Left hindlimb (tissue), 1 donor: ENCODE measurements at places on chromosomes 11 and 22.

DNA sequence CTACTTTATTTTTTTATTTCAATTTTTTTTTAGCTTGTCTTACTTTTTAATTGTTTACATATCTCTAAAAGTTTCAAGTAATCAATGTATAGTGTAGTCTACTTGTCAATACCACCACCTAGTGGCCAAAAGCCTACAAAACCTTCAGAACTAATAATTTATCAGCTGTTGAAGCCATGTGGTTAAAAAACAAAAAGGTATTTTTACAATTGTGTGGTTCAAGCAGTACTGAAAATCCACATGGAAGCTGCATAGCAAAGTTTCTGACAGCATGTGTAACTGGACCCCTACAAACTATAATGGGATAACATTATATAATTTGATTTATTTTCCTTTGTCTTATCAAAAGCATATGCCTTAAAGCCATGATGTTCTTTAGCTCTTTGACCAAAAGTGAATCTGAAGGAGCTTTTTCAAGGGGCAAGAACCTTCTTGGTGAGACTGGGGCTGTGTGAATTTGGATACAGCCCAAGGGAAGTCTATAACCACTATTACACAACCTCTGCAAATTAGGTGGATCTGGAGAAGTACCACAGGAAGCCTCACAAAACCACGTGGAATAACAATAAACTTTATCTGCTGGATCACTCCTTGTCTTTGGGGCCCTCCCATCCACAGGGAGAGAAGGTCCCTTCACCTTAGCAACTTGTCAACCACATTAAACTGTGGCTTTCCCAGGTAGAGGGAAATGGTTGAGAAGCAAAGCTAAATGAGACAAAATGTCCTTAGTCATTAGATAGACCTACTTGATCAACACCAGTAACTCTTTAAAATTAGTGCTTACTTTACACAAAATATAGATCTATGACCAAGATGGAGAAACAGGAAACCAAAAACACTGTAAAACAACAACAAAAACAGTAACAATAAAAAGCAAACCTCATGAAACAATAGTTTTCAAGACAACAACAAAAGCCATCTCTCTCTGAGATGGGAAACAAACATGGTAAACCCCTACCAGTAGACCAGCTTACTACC, 9.9 kb downstream of the NARS2 start:
- no peak for DNase-seq

- no peak for DNase-seq
Measured at GRCh38 chr11:71505781-71506180, 21.3 kb upstream of the KRTAP5-7 start.

DNA sequence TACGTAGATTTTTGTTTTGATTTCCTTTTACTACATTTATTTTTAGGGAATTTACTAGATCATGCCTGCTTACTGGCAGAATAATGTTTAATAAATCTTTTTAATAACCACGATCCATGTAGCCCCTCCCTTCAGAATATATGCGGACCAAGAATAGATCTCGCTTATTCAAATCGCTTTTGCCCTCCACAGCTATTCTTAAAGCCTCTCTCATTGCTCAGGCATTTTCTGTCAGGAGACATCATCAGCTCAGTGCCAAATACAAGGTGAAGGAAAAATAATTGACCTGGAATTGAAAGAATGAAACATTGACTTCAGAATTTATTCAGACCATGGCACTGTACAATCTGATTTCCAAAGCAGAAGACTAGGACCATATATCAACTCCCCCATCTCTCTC, 10.0 kb upstream of the JAML start:
- no peak for DNase-seq

GRCh38 chr11:128336203-128336602, 251.2 kb downstream of the ETS1 start:
- DNase-seq: no peak

DNA sequence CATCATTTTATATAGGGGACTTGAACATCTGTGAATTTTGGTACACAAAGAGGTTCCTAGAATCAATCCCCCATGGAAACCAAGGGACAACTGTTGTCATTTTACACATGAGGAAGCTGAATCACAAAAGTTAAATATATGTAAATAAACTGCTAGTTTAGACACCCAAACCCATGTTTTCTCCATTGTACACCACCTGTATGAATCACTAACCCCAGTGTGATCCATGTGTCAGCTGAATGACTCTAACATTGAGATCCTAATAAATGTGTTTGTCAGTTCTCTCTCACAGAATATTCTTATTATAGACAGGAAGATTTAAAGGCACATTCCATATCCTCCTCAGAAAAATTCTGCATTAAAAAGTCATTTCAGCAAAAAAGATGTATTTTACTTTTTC, 83.3 kb downstream of the ATG16L2 start:
- DNase-seq: no peak

DNA sequence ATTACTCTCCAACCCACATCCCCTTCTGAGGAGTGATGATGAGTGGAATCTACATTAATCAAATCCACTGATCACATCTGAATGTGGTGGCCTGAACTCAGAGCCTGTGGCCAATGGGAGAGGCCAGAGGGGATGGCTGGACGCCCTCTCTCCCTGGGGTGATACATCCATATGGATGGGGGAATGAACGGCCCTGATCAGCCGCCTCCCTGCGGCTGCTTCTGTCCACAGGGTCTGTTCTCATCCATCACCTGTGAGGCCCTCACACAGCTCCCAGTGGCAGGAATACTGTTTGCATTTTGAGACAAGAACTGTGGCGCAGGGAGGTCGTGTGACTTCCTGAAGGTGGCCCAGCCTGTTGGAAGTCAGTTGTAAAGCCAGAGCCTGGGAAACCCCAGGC, 78.3 kb upstream of the SHISAL1 start:
- peak; percentile 25 for DNase-seq

GRCh38 chr11:117818041-117818873, 6.3 kb downstream of the FXYD2 start:
- no peak for DNase-seq

DNA sequence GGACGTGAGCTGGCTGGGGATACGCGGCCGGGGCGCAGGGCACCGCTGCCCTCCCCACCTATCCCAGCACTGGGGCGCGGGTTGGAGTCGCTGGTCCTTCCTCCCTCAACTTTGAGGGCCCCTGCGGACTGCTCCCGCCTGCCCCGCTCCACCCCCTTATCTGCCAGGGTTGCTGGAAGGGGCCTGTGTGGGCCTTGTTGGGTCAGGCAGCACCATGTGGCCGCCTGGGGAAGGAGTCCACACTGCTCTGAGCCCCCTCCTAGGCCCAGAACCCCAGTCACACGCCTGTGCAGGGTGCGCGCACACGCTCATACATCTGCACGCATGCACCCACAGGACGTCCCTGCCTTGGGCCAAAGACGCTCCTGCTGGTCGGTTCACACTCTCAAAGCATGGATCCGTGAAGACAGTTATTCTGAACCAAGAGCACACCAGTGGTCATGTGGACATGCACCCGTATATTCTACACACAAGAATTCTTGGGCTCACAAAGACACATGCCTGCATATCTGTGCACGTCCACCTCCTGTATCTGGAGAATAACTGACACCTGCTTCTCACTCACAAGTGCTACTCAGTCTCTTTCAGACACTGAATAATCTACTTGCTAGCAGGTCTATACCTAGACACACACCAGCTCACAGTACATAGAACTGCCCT, 710 bp downstream of the TUB start:
- DNase-seq: no peak

DNA sequence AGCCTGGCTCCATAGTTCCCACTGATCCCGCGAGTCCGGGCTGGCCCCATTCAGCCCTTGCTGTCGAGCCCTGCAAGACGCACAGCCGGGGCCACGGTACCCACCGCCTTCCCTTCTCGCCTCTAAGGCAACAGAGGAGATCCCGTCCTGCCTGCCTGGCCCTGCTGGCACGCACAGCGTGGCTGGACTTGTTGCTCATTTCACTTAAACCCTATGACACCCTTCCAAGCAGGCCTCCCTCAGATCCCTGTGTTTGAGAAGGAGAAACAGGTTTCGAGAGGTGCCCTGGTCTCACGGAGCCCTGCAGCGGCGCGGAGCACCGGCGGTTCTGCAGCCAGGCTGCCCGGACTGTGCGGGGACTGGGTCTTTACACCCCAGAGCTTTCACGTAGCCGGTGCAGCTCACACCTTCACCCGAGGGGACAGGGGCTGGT, 1048.4 kb downstream of the BRD1 start:
- DNase-seq: no peak

DNA sequence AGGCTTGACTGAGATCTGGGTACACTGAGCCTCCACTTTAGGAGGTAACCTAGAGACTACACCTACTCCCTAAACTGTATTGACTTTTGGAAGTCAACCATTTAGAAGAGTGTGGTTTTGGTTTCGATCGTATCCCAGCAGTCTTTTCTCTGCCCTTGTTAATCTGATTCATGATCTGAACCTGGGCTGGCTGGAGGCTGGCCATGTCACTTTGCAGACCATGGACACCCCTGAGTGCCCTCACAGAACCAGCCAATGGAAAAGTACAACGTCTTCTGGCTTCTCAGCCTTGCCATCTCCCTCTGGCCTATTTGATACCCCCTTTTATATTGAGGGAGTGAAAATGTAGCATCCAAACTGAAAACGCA, 10.8 kb downstream of the EHF start:
- DNase-seq: no peak

- no peak for DNase-seq
Measured at GRCh38 chr11:85279267-85279666, 347.9 kb downstream of the DLG2 start.

GRCh38 chr11:6642957-6643356, 12.7 kb downstream of the DCHS1 start:
- DNase-seq: no peak

DNA sequence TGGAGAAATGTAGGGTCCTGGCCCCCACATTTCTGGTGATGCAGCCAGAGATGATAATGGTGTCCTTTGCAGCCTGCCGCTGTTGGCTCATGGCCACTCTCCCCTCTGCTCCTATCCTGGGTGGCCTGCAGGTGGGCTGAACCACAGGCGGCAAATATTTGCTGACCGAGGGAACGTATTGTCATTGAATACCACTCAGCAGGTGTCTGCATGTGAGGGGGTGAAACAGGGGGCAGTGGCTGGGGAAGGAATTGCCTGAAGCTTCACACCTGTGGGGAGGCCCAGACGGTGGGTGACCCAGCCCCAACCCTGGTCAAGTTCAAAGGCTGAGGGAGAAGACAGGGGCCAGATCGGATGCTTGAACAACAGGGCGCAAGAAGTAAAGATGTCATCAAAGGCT, 73.3 kb upstream of the WNT11 start:
- no peak for DNase-seq

DNA sequence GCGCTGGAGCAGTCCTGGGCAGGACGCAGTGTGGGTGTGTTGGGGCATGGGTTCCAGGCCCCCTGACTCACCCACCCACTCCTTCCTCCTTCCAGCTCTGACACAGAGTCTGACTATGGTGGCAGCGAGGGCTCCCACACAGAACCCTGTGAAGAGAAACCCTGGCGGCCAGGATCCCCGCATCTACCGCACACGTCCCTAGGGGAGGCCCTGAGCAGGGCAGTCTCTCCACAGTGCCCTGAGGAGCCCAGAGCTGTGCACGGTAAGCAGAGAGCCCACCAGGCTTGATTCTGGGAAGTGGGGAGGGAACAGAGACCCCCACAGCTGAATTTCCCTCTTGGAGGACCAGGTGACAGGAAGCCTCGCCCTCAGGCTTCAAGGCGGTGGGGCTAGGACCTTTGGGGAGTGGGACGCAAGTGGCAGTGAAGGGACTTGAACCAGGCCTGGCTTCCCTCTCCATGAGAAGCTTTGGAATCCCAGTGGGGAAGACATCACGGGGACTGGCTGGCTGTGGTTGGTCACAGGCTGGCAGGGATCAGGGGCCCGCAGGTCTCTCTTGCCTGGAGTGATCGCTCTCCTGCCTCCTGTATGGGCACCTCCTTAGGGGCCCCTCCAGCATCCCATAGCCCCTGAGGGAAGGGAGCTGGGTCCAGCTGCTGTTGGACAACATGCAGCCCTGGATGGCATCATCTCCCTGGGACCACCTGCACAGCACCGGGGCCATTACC, 96.4 kb upstream of the PARVA start:
- no peak for DNase-seq

GRCh38 chr11:40215556-40215955, 1243.9 kb downstream of the LRRC4C start:
- DNase-seq: no peak

DNA sequence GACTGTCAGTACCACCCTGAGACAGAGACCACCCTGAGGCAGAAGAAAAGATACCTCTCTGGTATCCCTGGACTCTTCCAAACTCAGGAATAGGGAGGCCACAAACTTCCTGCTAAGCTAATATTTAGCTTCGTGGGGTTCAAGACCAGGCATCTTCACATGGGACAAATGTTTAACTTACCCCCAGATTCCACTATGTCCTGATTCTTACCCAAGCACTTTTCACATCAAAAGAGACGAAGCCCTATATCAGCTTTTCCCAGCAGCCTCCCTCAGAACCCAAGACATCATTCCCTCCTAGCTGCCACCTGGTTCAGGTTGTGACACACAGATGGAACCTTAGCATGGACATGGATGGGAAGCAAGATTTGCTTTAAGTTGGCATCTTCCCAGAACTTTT, 32.1 kb downstream of the SMC1B start:
- DNase-seq: no peak

- no peak for DNase-seq
Measured at GRCh38 chr11:102430158-102430836, 22.3 kb downstream of the TMEM123 start.

GRCh38 chr22:37329238-37330140, 47.2 kb downstream of the CYTH4 start:
- DNase-seq: no peak

GRCh38 chr11:116190861-116191260, 581.9 kb downstream of the BUD13 start:
- no peak for DNase-seq

DNA sequence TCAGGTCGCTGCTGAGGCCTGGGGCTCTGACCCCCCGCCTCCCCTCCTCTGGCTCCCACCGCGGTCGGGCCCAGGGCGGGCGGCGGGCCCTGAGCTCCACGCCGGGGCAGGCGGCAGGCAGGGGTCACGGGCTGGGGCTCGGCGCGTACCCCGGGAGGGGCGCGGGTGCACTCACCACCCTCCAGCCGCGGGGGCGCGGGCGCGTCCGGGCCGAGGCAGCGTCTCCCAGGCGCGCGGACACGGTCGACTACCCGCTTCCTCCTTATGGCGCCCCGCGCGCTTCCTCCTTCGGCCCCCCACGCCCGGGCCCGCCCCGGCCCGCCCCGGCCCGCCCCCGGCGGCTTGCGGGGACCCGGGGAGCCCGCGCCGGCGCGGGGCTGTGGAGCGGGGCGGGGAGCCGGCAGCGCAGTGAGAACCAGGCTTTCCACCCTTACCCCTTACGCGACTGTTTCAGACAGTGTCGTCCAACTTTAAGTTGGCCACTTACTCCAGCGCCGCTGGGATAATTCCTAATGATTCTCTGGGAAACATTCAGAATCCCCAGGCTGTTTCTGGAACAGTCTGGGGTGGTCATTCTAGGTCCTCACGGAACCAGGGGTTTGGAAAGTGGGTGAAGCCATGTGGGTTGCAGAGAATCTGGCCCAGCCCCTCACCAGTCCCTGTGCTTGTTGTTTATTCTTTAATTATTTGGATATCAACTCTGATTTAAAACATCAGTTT, at the start of gene BID:
BID (minus strand) TSS at position 264 of the 720 bp plus-strand sequence. CDS start 24,353 bp downstream, outside the sequence.
- no peak for DNase-seq

- DNase-seq: no peak
Measured at GRCh38 chr11:26862801-26863200, 131.1 kb upstream of the FIBIN start.

- DNase-seq: no peak
Measured at GRCh38 chr11:114796954-114797721, 118.8 kb downstream of the NXPE2 start.

- no peak for DNase-seq
Measured at GRCh38 chr11:113436672-113437252, 38.4 kb downstream of the DRD2 start.
